ENCODE measurements at places on chromosomes 11 and 22. TPM values are rescaled to one million over a fixed set of nuclear protein-coding genes. Genes with fewer than 3 reads are reported as not detected.
A peak's percentile ranks its signal among the peaks of the same experiment; 100 is the strongest.

GRCh38 chr11:84854498-84854880 lies 772.7 kb downstream of the DLG2 start:
- H3K4me3 ChIP-seq: no peak overlapping the region
- DNase-seq: no peak
- no peaks in the 10 kb centered on the region for H3K36me3 ChIP-seq
- H3K27me3 ChIP-seq: no peaks in the 10 kb centered on the region

- peaks cover 11% of the 10 kb centered on the region for H3K4me1 ChIP-seq
- peaks cover 8% of the 10 kb centered on the region for H3K36me3 ChIP-seq
- H3K4me3 ChIP-seq: no peak overlapping the region
- no peak for DNase-seq
- H3K27me3 ChIP-seq: no peaks in the 10 kb centered on the region
Measured at GRCh38 chr11:43688394-43688793, 7.9 kb downstream of the HSD17B12 start.

DNA sequence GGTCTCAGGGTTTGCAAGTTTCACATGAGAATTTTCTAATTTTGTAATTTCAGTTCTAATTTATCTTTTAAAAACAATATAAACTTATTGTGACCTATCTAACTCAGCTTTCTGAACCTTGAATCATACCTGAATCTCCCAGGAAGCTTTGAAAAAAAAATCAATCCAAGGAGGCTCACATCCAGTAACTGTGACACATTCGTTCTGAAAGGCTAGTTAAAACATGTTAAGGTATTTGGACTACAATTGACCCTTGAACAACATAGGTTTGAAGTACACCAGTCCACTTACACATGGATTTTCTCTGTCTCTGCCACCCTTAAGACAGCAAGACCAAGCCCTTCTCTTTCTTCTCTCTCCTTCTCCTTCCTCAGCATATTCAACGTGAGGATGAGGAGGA lies 40.0 kb downstream of the DDI1 start:
- H3K4me3 ChIP-seq: no peak overlapping the region
- H3K4me1 ChIP-seq: peaks cover 28% of the 10 kb centered on the region
- H3K27me3 ChIP-seq: no peaks in the 10 kb centered on the region
- peak; percentile 82 for DNase-seq
- no peaks in the 10 kb centered on the region for H3K36me3 ChIP-seq

GRCh38 chr22:50699001-50699755 lies 26.6 kb downstream of the SHANK3 start:
- H3K27ac ChIP-seq: no peak overlapping the region
- no peaks in the 10 kb centered on the region for H3K27me3 ChIP-seq

DNA sequence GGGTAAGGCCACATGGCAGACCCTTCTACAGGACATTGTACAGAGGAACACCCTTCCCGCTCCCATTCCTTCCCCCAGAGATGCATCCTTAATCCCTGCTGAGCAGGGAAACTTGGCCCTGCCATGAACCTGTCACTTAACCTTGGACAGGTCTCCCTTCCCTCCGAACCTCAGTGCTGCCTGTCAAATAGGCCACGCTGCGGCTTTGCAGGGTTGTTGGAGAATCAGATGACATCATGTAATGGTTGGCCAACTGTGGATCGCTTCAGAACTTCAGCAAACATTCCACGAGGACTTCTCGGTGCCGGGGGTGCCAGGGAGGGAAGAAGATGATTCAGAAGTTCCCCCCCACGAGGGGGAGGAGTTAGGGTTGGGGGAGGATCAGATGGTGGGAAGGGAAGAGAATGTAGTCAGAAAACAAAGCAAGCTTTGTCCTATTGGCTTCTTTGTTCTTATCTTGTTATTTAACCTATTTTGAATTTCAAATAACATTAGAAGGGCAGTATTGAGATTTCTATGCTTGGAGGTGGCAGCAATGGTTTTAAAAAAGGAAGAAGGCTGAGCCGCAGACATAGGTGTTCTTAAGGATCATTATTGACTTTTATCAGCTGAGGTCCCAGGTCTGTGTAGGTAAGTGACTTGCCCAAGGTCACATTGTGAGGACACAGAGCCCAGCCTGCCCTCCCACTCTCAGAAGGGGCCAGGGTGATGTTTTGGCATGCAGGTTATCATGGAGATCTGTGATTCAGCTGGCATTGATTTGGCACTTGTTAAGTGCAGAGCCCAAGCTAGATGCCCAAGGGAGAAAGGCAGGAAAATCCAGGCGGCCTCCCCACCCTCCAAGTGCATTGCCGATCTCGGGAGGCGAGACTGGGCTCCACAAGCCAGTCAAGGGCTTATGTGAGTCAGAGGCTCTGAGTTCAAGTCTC lies 3.1 kb downstream of the CDC42EP1 start:
- peak; percentile 89 for DNase-seq
- peaks cover 23% of the 10 kb centered on the region for H3K36me3 ChIP-seq
- peaks cover 26% of the 10 kb centered on the region for H3K4me1 ChIP-seq
- peak overlapping the region; percentile 71 for H3K27ac ChIP-seq
- peak overlapping the region; percentile 81 for H3K4me3 ChIP-seq

DNA sequence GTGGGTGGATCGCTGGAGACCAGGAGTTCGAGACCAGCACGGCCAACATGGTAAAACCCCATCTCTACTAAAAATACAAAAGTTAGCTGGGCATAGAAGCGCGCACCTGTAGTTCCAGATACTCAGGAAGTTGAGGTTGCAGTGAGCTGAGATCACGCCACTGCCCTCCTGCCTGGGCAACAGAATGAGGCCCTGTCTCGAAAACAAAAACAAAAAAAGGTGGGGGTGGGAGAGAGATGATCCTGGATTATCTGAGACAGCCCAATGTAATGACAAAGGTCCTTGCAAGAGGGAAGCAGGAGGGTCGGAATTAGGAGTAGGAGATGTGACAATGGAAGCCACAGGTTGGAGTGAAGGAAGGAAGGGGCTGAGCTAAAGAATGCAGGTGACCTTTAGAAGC lies 87.6 kb upstream of the APOA1 start:
- H3K27ac ChIP-seq: no peak overlapping the region
- H3K36me3 ChIP-seq: peaks cover 23% of the 10 kb centered on the region
- no peak for DNase-seq
- peaks cover 5% of the 10 kb centered on the region for H3K4me1 ChIP-seq
- H3K27me3 ChIP-seq: no peaks in the 10 kb centered on the region

- H3K36me3 ChIP-seq: peaks cover 39% of the 10 kb centered on the region
- no peak for DNase-seq
- no peak overlapping the region for H3K27ac ChIP-seq
- H3K27me3 ChIP-seq: no peaks in the 10 kb centered on the region
- no peak overlapping the region for H3K4me3 ChIP-seq
- no peaks in the 10 kb centered on the region for H3K4me1 ChIP-seq
Measured at GRCh38 chr22:30891781-30892180, 76.8 kb downstream of the MORC2 start.

DNA sequence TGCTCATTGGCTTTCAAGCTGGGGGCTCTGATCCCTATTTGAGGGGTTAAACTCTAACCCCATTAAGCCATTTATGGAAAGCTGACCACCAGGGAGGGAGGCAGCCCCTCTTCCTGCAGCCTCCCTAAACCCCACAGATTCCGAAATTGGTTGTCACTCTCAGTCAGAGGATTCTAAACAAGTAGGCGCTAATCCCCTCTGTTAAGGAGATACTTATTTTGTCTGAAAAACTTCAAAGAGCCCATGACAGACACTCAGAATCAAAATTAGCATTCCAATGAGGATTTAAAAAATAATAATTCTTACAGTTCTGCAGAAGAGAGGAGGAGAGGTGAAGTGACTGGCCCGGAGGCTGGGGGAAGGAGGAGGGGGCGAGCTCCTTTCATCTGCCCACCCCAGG lies 69.7 kb upstream of the LMO1 start:
- no peak for DNase-seq
- H3K27me3 ChIP-seq: no peaks in the 10 kb centered on the region
- H3K36me3 ChIP-seq: no peaks in the 10 kb centered on the region
- H3K4me1 ChIP-seq: peaks cover 26% of the 10 kb centered on the region
- H3K27ac ChIP-seq: no peak overlapping the region
- H3K4me3 ChIP-seq: no peak overlapping the region

DNA sequence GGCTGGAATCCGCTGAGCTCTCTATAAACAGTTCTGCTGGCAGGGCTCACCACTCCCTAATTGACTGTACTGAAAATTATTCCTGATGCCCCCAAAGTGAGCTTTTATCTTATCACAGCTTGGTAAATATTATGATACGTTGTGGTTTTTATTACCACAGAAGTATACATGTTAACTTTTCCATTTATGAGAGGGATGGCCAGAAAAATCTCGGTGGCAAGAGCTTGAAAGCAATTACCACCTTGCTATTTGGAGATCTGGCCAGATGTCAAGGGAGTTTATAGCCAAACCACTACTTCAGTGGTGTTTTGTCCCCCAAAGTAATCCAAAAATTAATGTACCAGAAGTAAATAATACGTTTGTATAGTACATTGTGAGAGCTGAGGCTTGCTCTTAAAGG lies 75.4 kb upstream of the RCN1 start:
- H3K4me1 ChIP-seq: no peaks in the 10 kb centered on the region
- no peak overlapping the region for H3K27ac ChIP-seq
- peaks cover 46% of the 10 kb centered on the region for H3K27me3 ChIP-seq
- no peaks in the 10 kb centered on the region for H3K36me3 ChIP-seq
- no peak for DNase-seq
- H3K4me3 ChIP-seq: no peak overlapping the region

- no peaks in the 10 kb centered on the region for H3K36me3 ChIP-seq
- peaks cover 26% of the 10 kb centered on the region for H3K4me1 ChIP-seq
- peak overlapping the region; percentile 39 for H3K4me3 ChIP-seq
- H3K27me3 ChIP-seq: no peaks in the 10 kb centered on the region
- no peak overlapping the region for H3K27ac ChIP-seq
- peak; percentile 78 for DNase-seq
Measured at GRCh38 chr22:21712751-21713427, 22.7 kb downstream of the YPEL1 start.

DNA sequence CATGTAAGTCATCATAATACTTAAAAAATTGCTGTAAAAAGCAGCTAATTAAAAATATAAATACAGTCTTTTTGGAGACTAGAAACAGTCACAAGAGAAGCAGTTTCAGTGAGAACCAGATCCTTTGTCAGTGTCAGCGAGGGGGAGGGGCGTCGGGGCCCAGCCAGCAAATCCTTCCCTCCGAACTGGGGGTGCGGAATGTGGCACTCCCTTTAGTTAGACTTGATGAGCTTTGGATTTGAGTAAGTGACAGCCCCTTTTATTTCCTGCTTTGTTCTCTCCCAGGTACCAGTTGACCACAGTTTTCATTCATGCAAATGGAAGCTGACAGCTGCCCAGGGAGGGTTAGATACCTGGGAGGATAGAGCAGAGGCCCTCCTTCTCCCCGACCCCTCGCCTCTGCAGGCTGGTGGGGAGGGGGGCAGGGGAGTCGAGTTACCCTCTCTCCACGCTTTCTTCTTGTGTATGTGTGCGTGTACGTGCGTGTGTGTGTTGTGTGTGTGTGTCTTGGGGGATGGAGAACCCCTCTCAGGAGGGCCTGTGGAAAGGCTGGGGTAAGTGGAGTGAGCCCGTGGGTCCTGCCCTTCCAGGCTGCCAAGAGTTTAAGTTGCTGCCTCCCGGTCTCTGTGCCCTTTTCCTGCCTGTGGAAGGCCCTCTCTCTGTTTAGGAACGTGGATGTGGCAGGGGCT lies 38.3 kb downstream of the PTPRJ start:
- H3K36me3 ChIP-seq: no peaks in the 10 kb centered on the region
- no peak overlapping the region for H3K27ac ChIP-seq
- DNase-seq: no peak
- H3K4me3 ChIP-seq: no peak overlapping the region

DNA sequence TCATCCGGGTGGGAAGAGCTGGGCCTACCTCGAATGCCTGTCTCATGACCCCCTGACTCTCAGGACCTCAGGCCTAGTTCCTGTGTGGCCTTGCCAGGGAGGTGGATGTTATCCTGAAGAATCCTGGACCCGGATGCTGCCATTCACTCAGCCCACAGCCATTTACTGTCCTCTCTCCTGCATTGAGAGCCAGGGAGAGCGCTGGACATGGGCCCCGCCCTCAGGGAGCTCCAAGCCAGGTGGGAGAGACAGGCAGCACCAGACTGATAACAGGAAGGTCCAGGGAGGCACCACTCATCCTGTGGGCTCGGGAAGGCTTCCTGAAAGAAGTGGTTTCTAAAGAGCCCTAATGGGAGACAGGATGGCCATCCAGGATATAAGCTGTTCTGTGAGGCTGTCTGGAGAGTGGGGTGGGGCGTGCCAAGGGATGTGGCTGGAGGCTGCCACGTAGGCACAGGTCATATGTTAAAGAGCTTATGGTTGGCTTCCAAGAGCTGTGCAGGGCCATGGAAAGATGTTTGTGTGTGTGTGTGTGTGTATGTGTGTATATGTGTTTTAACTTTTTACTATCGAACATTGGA lies 8.6 kb downstream of the SERPINH1 start:
- H3K27me3 ChIP-seq: no peaks in the 10 kb centered on the region
- H3K4me1 ChIP-seq: peaks cover 2% of the 10 kb centered on the region
- no peak for DNase-seq
- no peak overlapping the region for H3K4me3 ChIP-seq

DNA sequence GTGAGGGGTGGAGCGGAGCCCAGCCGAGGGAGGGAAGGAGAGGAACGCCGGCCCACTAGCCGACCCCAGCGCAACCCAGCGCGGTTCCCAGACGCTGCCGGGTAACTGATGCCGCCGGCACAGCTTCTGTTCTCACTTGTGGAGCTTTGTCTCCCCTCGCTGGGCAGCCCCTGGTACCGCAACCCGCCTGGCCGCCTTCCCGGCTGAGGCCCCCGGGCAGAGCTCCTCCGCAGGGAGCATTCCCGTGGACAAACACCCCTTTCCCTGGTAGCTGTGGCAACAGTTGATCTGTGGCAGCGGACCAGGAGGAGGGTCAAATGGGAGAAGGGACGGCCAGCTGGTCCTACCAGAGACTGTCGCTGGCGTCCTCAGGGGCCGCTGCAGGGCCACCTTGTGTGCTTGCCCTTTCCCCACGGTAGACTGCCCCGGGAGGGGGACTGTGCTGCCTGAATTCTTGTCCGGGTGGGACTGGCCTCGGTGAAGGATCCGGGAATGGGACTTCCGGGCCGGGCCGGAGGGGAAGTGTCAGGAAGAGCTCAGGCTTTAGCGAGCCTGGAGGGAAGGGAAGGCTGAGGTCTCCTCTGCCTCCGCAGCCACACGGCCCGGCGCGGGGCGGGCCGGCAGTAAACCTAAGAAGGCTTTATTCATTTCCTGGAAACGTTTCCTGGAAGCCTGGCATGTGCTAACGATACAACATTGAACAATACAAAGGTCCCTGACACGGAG lies 468.0 kb downstream of the OPCML start:
- no peaks in the 10 kb centered on the region for H3K4me1 ChIP-seq
- no peaks in the 10 kb centered on the region for H3K27me3 ChIP-seq
- no peak overlapping the region for H3K27ac ChIP-seq
- DNase-seq: no peak
- no peak overlapping the region for H3K4me3 ChIP-seq
- peaks cover 10% of the 10 kb centered on the region for H3K36me3 ChIP-seq

- no peak overlapping the region for H3K27ac ChIP-seq
- H3K27me3 ChIP-seq: peaks cover 65% of the 10 kb centered on the region
- DNase-seq: no peak
Measured at GRCh38 chr11:133887692-133888332, 42.5 kb upstream of the SPATA19 start.

The CARD10 gene
- 22.7 TPM for total RNA-seq

The FOSL1 gene
- 124 TPM for total RNA-seq

The GRK2 gene
- total RNA-seq: 50.1 TPM

The PHETA2 gene
- 0.27 TPM for total RNA-seq

The OR51B4 gene
- not detected for total RNA-seq

The MS4A4E gene
- total RNA-seq: not detected

The EHF gene
- total RNA-seq: 1.1 TPM

The TEX54 gene
- total RNA-seq: not detected

The GLYATL1 gene
- not detected for total RNA-seq

The GGT5 gene
- 31.5 TPM for total RNA-seq

Measured in MCF 10A (cell line).